Activated CD4-positive, alpha-beta T cell treated with anti-CD3 and anti-CD28 coated beads for 36 hours (primary cell): ENCODE measurements at places on chromosomes 7 and 10. TPM values are rescaled to one million over a fixed set of nuclear protein-coding genes. Genes with fewer than 3 reads are reported as not detected.

- DNase-seq = no peak
These were observed 15.6 kb downstream of the CALCR start for GRCh38 chr7:93558705-93559614.

The MMD2 gene
- not detected for total RNA-seq

- DNase-seq = no peak
These were observed 293.2 kb downstream of the GRID1 start for GRCh38 chr10:86073199-86073977.

DNA sequence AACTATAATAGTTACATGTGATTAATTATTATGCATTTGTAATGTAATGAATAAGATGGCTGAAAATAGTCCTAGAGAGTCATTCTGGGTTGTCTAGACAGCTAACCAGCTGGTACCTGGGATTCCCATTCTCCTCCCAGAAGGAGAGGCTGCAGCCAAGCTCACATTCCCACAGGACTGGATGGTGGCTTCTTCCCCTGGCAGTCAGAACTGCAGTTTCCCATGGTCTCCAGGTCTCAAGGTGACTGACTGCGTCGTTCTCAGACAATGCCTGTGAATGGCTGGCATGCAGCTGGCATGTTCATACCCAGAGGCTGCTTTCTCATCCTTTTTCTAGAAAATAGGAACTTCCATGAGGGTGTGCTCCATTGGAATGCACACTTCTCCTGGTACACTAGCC is 21.3 kb downstream of the TAS2R16 start:
- DNase-seq = no peak

- peak; percentile 72 for DNase-seq
These were observed 248.9 kb downstream of the COBL start for GRCh38 chr7:51067757-51068156.

DNA sequence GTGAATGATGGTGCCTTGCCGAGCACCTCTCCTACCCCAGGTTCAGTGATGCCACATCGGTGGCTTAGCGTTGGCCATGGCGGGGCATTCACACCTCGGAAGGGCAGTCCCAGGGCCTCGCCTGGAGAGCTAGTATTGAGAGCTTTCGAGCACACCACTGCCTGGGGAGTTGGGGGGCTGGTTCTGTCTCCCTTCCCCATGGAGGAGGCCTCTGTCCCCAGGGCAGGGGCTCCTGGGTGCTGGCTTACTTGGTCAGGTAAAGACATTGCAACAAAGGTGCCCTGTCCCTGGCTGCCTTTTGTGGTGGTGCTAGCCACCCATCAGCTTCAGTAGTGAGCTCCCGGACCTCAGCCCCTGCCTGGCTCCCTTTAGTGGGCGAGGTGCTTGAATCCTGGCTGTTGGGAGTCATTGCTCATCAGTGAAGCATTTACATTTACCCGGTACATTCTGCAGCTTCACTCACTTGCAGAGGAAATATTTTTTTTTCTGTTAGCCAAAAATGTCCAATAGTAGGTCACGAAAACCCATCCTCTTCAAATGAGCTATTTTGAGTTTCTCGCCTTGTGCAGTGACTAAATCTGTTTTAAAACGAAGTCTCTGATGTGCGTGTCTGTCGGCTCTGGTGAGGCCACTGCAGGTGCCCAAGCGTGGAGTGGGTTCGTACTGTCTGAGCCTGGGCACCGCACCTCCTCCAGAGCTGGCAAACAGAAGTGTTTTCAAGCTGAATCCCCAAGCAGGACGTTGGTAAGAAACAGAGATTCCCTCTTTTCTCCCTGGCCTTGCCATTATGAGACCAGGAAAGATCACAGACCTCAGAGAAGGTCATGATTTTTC is 95.5 kb downstream of the INPP5A start:
- DNase-seq = no peak

The PTN gene
- not detected for total RNA-seq

The PI4K2A gene
- total RNA-seq = 8.5 TPM

The TRIM50 gene
- not detected for total RNA-seq

GRCh38 chr7:11858622-11859302 is 26.8 kb upstream of the THSD7A start:
- DNase-seq = no peak

The SPDYE2 gene
- not detected for total RNA-seq

- no peak for DNase-seq
These were observed 12.0 kb upstream of the EBLN1 start for GRCh38 chr10:22229802-22230157.

The WDR86 gene
- total RNA-seq = not detected

- DNase-seq = no peak
These were observed 350.4 kb upstream of the FOXK1 start for GRCh38 chr7:4331711-4332110.

- no peak for DNase-seq
These were observed 37.3 kb downstream of the CYP17A1 start for GRCh38 chr10:102799691-102800471.

GRCh38 chr10:100350914-100351485 is 4.0 kb downstream of the SCD start:
- DNase-seq = no peak

- DNase-seq = no peak
These were observed 24.6 kb downstream of the SLK start for GRCh38 chr10:103991393-103992128.

GRCh38 chr7:36119005-36119706 is 33.9 kb upstream of the EEPD1 start:
- no peak for DNase-seq

- DNase-seq = no peak
These were observed 867 bp downstream of the ATP6V0E2 start for GRCh38 chr7:149874644-149875028.

- no peak for DNase-seq
These were observed 86.2 kb downstream of the ZRANB1 start for GRCh38 chr10:125027871-125028869.

The C7orf33 gene
- not detected for total RNA-seq

DNA sequence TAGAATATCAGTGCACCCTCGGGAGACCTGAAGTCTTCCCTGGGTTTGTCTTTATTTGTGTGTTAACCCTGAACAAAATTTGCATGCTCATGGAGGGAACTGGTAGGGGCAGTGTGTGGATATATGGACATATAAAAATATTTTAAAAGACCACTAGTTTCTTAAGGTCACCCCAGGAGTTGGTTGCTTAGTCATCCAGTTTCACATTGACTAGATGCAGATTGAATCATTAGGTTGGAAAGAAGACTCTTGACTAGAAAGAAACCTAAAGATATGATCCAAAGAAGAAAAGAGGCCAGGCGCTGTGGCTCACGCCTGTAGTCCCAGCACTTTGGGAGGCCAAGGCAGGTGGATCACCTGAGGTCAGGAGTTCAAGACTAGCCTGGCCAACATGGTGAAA is 137.1 kb downstream of the KAT6B start:
- DNase-seq = no peak

DNA sequence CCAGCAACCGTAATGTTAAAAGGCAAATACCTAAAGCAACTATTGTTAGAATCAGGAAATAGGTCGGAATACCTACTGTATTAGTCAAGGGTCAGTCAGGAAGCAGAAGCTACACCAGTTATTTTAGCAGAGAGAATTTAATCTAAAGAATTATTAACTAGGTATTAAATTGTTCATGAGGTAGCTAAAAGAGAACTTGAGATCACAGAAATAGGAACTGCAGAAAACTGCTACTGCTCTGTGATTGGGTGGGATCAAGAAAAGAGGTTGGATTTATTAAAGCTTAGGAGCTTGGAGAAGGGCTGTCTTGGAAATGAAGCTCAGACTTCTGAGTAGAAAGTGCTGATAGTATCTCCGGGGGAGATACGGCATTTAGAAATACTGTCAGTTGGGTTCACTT is 20.0 kb upstream of the ZNF438 start:
- DNase-seq = no peak

The POLR2J gene
- 46.1 TPM for total RNA-seq

GRCh38 chr7:23742051-23742450 is 32.0 kb downstream of the STK31 start:
- no peak for DNase-seq

The AKR1C4 gene
- not detected for total RNA-seq

DNA sequence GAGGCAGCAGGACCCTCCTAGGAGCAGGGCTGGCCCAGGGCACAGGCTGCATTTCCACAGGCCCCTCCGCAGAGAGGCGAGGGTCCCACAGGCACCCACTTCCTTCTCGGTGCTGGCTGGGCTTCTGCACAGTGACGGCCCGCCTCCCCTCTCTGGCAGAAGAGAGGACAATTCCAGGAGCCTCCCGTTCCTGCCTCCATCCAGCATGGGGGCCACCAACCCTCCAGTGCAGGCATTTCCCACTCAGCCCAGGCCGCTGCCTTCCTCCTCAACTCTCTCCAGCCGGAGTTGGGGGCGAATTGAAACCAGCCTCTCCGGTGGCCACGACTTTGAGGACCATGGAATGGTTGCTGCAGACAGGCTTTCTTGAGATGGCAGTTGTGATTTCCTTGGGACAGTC is 125.0 kb upstream of the PPP2R2D start:
- no peak for DNase-seq

GRCh38 chr7:72334066-72334465 is 78.1 kb downstream of the CALN1 start:
- DNase-seq = no peak

DNA sequence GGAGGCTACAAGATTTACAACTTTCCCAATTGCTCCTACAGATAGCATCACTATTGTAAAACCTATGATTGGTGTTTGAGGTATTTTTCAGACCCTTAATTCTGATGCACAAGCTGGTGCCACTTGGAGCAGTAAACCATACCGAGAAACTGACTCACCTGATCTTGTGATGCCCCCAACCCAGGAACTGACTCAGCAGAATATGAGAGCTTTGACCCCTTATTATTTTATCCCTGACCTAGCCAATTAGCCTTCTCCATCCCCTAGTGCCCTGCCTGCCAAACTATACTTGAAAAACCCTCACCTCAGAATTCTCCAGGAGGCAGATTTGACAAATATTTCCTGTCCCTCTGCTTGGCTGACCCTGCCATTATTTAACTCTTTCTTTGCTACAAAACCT is 585.9 kb upstream of the GHITM start:
- no peak for DNase-seq

DNA sequence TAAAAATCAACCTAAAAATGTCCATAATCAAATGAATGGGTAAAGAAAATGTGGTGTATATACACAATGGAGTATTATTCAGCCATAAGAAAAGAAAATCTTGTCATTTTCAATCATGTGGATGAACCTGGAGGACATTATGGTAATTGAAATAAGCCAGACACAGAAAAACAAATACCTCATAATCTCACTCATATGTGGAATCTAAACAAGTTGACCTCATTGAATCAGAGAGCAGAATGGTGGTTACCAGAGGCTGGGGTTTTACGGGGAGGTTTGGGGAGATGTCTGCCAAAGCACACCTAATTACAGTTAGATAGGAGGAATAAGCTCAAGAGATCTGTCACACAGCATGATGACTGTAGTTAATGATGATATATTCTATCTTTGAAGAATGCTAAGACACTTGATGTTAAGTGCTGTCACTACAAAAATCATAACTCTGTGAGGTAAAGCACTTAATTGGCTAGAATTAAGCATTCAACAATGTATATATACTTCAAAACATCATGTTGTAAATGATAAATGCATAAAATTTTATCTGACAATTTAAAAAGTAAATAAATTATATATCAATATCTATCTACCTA is 39.1 kb upstream of the TNPO3 start:
- DNase-seq = no peak

DNA sequence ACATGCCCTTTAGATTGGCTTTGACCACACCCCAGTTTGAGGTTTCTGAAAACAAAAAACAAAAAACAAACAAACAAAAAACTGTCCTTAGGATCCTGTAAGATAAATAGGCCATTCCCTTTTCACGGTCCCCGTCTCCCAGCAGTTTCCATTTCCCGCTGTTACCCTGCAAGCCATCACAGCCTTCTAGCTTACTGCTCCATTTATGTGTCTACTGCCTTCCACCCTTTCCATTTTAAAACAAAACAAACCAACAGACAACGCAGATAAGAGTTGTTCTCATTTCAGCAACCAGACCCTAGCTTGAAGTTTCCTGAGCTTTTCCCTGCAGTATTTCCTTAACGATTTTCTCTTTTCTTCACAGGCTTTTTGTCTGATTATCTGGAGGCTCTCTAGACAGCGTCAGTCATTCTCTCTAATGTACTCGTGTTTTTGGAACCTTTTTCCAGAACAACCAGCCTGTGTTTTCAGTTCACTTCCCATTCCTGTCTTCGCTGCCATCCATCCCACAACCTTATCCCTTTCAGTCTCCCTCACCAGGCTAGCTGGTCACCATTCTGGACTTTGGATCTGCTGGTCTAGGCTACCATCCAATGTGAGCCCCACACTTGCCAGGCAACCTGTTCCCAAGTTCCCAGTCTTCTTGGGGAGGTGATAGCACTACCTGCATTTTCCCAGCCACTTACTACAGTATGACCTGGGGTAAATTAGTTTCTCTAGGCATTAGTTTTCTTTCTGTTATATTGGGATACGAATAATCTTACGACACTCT is 317.3 kb upstream of the FZD1 start:
- no peak for DNase-seq

The IFT22 gene
- 6.7 TPM for total RNA-seq

GRCh38 chr7:134630893-134631292 is 15.8 kb upstream of the BPGM start:
- no peak for DNase-seq

GRCh38 chr7:128025380-128025779 is 5.9 kb downstream of the LRRC4 start:
- DNase-seq = no peak

The SFRP5 gene
- not detected for total RNA-seq

GRCh38 chr10:43806831-43807640 is 158.4 kb upstream of the ZNF32 start:
- no peak for DNase-seq

DNA sequence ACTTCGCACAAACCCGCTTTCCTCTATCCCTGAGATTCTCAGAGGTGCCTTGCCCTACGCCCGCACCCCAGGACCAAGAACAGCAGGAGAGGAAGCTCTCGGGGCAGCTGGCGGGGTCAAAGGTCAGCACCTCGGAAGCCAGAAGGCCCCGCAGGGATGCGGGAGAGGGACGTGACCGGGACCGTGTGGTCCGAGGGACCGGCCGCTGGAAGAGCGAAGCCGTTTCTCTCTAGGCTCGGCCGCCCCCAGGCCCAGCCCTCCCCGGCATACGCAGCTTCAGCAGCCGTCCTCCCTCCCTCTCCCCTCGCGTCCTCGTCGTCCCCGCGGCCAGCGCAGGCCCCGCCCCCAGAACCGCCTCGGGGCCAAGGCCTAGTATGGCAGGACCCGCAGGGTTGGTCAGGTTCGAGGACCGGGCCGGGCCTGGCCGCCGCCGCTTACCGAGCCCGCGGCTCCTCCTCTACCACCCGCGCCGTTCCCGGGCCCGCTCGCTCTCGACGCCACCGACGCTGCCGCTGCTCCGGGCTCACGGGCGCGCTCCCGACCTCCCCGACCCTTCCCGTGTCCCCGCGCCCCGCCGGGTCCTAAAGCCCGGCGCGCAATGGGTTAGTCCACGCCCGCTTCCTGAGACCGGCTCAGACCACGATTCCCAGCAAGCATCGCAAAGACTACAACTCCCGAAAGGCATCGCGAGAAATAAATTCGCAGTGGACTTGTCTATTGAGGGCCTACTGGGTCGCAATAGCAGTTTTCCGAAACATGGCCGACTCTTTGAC is at the start of gene ARMH3:
TSS of gene ARMH3 (minus strand) at position 527 of the 773 bp plus-strand sequence. CDS start 16,059 bp downstream, outside the sequence.
- DNase-seq = peak; percentile 96

- DNase-seq = no peak
These were observed 169.9 kb upstream of the RNF32 start for GRCh38 chr7:156470399-156471320.

The ARHGAP22 gene
- 0.27 TPM for total RNA-seq

The OR2F1 gene
- total RNA-seq = not detected

GRCh38 chr7:100167912-100168323 is 499 bp downstream of the GAL3ST4 start:
- DNase-seq = peak; percentile 28
